ENCODE measurements at places on chromosomes 7 and 10.

DNA sequence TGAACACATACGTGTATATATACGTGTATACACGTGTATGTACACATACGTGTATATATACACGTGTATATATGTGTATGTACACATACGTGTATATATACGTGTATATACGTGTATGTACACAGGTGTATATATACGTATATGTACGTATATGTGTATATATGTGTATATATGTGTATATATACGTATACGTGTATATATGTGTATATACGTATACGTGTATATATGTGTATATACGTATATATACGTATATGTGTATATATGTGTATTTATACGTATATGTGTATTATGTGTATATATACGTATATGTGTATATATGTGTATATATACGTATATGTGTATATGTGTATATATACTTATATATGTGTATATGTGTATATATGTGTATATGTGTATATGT lies 44.3 kb downstream of the CD36 start:
- DNase-seq, result no peak

- DNase-seq, result no peak
Observed at GRCh38 chr7:52842202-52842900, 193.1 kb upstream of the POM121L12 start.

- peak; percentile 43 for DNase-seq
Observed at GRCh38 chr10:3784510-3785250, at the start of gene KLF6. Gene KLF6 (minus strand): TSS chr10:3785209. CDS start chr10:3785014, 195 bp downstream.

- DNase-seq, result no peak
Observed at GRCh38 chr7:3710122-3710521, 409.1 kb downstream of the SDK1 start.

GRCh38 chr7:107933386-107934013 lies 42.5 kb downstream of the DLD start:
- peak; percentile 61 for DNase-seq

DNA sequence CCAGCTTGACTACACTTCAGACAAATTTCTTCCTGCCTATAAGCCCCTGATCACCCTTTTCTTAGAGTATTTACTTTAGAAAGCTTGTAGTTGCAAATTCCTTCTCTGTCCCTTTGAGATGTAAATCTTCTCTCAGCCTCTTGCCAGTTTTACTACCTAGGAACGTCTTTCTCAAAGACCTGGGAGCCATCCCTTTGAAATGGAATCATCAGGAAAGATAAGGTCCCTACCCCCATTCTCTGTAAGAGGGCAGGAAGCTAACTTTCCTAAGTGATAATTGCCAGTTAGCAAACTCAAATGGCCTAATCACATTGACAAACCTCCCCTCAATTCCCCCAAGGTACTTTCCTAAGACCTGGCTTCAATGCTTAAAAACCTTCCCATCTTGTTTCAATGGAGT lies 304.5 kb downstream of the MDFIC start:
- DNase-seq, result no peak

GRCh38 chr10:22629126-22629525 lies 85.3 kb downstream of the PIP4K2A start:
- DNase-seq, result no peak

- no peak for DNase-seq
Observed at GRCh38 chr10:55224007-55224781, 423.2 kb upstream of the PCDH15 start.

GRCh38 chr10:75505840-75506506 lies 74.5 kb downstream of the LRMDA start:
- DNase-seq, result no peak

GRCh38 chr7:74379938-74380337 lies 73.8 kb upstream of the GTF2IRD1 start:
- no peak for DNase-seq

GRCh38 chr10:15280974-15281373 lies 90.1 kb downstream of the FAM171A1 start:
- no peak for DNase-seq

DNA sequence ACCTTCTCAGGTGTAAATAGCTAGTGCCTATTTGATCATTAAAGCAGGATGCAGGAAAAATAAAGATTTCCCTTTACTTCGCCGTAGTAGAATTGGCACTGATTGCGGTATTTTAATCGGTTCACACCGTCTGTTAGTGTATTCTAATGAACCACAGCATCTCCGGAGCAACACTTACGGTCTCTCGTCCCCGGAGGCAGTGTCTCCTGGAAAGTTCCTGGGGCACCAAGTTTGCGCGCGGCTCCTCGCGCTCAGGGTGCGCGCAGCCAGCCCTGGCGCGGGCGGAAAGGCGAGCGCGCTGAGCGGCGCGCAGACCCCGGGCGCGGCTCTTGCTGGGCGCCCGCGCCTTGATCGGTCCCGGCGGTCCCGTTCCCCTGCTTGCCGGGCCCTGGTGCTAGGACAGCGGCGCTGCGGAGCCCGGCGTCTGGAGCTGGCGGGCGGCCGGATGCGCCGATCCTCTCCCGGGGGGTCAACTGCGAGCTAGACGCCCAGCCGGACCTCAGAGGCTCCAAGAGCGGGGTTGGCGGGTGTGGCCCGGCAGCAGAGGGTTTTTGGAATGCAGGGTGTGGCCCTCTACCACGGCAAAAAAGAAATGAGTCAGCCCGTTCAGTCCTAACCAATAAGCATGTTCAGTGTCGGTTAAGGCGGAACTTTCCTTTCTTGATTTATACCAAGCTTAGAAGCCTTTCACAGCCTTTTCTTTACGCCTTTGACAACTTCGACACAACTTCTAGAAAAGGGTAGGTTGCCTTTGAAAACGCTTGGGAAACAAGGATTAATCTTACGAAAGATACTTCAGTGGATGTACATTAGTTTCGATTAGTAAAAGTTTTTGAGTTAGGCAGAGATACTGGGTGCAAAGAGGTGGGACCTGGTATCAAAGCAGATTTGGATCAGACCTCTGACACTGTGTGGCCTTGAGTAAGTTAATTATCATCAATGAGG lies 166.8 kb upstream of the ASAH2 start:
- DNase-seq, result peak; percentile 89

DNA sequence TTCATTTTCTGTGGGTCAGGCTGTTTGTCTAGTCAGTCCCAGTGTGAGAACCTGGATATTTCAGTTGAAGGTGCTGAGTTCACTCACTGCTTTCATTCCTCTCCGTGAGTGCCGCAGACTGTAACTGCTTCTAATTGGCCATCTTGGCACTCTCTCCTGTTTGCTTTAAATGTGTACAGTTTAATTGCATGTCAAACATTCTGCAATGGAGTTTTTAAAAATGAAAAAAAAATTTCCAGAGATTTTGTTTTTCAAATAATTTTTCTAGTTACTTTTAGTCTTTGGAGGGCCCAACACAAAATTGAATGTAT lies 87.8 kb downstream of the CCSER2 start:
- DNase-seq, result no peak

- DNase-seq, result no peak
Observed at GRCh38 chr10:48598936-48599829, 5.7 kb downstream of the ARHGAP22 start.

All from fibroblast of villous mesenchyme (primary cell).